ENCODE measurements at places on chromosomes 3 and 15.

DNA sequence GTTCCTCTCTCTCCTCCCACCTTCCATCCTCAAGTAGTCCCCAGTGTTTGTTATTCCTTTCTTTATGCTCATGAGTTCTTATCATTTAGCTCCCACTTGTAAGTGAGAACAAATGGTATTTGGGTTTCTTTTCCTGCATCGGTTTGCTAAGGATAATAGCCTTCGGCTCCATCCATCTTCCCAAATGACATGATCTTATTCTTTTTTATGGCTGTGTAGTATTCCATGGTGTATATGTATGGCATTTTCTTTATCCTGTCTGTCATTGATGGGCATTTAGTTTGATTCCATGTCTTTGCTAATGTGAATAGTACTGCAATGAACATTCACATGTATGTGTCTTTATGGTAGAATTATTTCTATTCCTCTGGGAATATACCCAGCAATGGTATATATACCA, 62.4 kb upstream of the CFAP161 start:
- DNase-seq: no peak

DNA sequence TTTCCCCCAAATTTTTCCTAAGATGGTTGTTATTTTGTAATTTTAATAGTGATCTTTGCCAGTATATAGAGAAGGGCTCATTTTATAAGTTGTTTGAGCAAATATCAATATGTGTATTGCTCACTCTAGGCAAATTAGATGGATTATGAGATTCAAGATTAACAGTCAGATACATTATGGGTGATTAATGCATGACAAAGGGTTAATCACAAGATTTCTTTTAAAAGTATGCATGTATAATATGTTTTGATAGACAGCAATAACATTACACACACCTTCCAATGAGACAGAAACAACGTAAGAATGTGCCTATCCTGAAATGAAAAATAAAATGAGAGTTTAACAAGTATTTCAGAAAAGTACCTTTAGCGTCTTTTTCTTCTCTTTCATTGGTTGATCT, 547.6 kb upstream of the AGTR1 start:
- DNase-seq: no peak

DNA sequence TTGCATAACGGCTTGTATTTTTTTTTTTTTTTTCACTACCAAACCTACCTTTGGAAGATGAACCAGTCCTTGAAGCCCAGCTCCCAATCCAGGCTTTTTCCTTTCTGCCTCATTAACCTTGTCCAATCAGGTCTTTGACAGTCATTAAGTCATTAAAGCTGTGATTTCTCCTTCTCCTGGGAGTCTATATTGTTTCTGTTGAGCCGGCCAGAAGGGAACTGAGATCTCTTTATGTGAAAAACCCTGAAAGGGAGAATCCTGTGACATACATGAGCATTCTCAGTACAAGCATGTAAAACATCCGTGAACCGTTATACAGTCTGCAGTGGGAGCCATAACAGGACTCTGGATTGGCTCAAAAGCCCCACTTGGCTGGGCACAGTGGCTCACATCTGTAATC, 40.0 kb downstream of the ZNF589 start:
- DNase-seq: no peak

GRCh38 chr3:189375532-189375931, 203.8 kb downstream of the TPRG1 start:
- DNase-seq: no peak

DNA sequence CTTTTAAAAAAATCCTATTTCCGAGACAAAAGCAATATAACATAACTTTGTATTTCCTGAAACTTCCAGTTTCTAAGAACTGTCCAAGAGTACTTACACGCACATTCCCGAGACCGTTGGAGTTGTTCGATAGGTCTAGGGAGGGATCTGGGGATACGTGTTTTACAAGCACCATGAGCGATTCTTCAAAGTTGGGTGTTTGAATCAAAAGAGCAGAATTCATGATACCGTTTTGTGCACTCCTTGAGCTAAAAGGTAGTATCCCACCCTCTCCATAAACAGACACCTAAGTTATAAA, 700 bp upstream of the EDEM1 start:
- DNase-seq: peak; percentile 56
